ENCODE measurements at places on chromosomes 13 and 19.

DNA sequence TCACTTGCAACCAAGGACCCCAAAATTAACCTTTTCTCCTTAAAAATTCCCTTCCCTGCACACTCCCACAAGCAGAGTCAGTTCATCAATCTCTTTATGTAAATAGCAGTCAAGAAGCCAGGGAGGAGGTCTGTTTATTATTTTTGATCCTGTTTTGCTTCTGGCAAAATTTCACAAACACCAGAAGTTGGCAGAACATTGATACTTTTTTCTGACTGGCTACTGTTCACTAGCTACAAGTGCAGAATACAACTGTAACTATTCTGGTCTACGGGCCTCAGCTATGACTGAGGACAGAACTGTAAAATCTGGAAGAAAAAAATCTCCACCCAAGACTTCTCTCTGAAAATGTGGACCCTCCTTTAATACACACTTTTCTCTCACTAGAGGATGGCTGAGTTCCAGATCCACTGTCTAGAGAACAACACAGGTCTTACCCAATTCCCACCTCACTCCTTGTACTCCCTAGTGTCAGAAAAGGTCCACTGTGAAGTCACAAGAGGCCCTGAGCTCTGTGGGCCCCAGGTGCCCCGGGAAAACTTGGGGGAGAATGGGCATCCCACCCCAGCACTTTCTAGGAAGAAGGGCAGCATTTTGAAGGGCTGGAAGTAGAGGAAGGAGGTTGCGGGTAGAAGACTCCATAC lies 14.5 kb downstream of the STARD13 start:
- DNase-seq = no peak

DNA sequence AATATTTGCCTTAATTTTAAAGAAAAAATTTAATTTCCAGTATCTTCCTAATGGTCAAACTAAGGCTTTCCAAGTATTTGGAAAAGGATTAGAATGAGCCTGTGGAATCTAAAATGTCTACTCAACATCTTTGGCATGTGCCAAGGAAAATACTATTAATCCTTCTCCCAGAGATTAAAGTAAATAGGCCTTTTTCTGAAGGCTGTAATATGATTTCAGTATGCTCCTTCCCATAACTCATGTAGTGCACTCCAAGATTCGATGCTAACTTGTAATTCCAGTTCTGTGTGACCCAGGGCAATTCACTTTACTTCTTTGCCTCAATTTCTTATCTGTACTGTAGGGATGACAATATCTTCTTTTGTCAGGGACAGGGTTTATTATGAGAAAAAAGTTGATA lies 196.9 kb downstream of the ZIC5 start:
- no peak for DNase-seq

GRCh38 chr19:16496613-16496983 lies 404 bp downstream of the C19orf44 start:
- no peak for DNase-seq

GRCh38 chr19:48249502-48250014 lies 6.2 kb downstream of the CARD8 start:
- DNase-seq = no peak

DNA sequence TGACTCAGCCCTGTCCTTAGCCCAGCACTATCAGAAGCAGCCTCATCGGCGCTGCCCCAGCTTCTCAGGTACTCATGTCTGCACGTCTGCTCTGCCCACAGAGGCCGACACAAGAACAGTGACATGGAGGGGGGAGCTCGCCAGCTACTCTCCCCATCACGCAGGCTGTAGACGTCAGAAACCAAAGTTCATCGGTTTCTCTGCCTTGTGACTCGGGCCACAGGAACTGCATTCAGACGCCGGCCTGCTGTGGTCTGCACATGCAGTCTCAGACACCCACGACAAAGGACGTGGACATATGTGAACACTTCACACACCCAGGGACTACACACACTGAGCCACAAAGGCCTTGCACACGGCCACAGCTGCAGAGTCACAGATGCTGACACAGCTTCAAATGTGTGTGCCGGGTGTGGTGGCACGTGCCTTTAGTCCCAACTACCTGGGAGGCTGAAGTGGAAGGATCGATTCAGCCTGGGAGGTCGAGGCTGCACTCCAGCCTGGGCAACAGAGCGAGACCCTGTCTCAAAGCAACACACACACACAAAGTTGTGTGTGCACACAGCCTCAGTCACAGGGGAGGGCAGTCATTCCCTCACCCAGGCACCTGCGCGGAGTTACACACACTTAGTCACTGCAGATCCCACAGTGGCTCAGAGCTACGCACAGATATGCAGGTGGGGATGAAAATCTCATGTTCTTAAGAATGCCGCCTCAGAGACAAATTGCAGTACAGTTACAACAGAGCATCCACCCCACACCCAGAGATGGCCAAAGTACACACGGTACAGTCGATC lies 4.9 kb upstream of the ZFP36 start:
- DNase-seq = no peak

DNA sequence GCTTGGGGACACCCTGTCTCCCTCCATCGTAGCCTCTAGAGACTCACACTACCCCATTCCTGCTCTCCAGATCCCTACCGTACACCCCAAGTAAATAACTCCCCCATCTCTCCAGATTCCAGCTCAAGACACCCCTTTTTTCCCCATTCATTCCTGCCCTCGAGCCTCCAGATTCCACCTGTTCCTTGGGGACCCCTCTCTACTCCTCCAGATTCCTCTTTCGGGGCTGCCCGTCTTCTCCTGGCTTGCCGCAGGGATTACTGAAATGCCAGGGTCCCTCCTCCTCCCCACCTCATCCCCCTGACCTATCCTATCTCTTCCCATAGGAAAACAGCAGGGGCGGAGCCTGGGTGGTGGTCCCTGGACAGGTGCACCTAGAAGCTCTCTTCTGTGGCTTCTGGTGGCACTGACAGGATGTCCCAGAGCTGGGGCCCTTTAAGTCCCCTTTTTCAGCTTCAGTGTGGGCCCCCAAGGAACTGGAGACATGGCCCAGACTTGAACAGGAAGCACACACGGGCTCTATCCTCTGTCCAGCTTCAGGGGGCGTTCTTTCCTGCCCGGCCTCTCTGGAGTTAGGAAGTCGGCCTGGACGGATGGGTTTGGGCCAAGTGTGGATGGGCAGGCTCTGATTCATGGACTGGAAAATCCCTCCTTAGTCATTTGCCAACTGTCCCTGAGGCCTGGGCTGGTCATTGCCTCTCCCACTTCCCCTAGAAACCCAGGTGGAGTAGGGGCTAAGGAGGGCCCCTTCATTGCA lies 1.2 kb downstream of the ZSWIM4 start:
- peak; percentile 43 for DNase-seq

DNA sequence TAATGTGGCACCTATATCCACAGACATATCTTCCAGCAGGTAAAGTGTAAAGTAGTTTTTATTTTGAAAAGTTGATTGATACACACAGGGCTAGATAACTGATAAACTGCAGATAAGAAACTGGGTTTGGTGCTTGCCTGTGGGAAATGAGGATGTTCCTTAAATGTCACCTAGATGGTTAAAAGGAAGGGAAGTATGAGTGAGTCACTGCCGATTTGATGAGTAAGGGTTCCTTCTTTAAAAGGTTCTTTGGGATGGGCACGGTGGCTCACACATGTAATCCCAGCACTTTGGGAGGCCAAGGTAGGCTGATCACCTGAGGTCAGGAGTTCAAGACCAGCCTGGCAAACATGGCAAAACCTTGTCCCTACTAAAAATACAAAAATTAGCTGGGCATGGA lies 73.8 kb upstream of the FRY start:
- no peak for DNase-seq

- DNase-seq = no peak
These were observed 23.5 kb downstream of the FAM187B start for GRCh38 chr19:35204799-35205732.

- DNase-seq = no peak
These were observed 11.6 kb upstream of the SLC39A3 start for GRCh38 chr19:2751438-2751830.

GRCh38 chr13:25352806-25353205 lies 19.0 kb upstream of the ATP8A2 start:
- no peak for DNase-seq

- DNase-seq = no peak
These were observed 207.3 kb downstream of the TEX29 start for GRCh38 chr13:111527614-111528229.

- DNase-seq = no peak
These were observed 42.2 kb downstream of the TDRD3 start for GRCh38 chr13:60439201-60439600.

- no peak for DNase-seq
These were observed 437 bp downstream of the EPOR start for GRCh38 chr19:11383706-11384048.

- DNase-seq = peak; percentile 80
These were observed 30.5 kb downstream of the ZSWIM4 start for GRCh38 chr19:13825489-13826441.

- DNase-seq = no peak
These were observed 32.2 kb downstream of the F2RL3 start for GRCh38 chr19:16920816-16921529.

GRCh38 chr13:56528040-56528790 lies 612.5 kb upstream of the PRR20A start:
- DNase-seq = no peak

GRCh38 chr19:13872695-13873389 lies 4.1 kb upstream of the NANOS3 start:
- DNase-seq = peak; percentile 43

Data from SK-N-SH (cell line).